ENCODE measurements at places on chromosomes 2 and 18.
A peak's percentile ranks its signal among the peaks of the same experiment; 100 is the strongest.

DNA sequence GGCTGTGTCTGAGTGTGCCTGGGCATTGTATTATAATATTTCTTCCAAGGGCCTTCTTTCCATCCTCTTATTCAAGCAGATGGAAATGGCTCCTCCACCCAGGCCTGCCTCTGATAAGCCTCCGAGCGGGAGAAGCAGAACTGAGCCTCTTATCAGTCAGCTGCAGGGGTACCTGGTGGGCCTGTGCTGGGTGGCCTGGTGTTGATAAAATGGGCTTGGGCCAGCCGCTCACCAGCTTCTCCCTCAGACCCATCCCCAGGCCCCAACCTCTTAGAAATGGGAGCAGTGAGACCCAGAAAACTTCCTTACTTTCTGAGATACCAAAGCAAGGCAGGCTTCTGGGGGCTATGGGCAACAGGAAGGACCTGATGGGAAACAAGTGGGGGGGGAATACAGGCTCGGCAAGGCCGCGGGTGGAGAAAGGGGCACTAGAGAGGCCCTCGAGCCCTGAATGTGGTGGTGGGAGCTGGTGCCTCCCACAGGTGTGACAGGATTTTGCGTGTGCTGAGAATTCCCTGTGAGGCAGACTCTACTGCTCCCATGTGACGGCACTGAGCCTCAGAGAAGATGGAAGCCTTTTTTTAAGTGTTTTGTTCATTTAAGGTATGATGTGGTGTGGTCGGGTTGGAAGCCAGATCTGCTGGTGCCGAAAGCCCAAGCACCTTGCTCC, 18.3 kb downstream of the GYPC start:
- DNase-seq = no peak

GRCh38 chr2:207394812-207395534, 134.8 kb upstream of the CREB1 start:
- peak; percentile 100 for DNase-seq

- no peak for DNase-seq
These were observed 252.1 kb downstream of the LDLRAD4 start for GRCh38 chr18:13470516-13471197.

GRCh38 chr2:224670203-224670602, 46.0 kb downstream of the CCDC195 start:
- no peak for DNase-seq

GRCh38 chr2:85273738-85274731, 53.8 kb downstream of the TGOLN2 start:
- DNase-seq = no peak

DNA sequence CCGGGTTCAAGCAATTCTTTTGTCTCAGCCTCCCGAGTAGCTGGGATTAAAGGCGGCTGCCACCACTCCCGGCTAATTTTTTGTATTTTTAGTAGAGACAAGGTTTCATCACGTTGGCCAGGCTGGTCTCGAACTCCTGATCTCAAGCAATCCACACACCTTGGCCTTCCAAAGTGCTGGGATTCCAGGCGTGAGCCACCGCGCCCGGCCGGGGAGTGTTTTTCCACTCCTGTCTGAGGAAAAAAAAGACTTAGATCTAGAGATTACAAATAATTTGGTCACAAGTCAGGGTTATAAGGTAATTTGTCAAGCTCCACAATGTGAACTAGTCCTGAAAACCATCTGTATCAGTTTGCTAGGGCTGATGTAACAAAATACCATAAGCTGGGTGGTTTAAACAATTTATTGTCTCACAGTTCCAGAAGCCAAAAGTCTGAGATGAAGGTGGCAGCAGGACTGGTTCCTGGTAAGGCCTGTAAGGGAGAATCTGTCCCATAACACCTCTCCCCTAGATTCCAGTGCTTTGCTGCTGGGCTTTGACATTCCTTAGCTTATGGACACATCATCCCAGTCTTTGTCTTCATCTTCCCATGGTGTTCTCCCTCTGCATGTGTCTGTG, 40.7 kb upstream of the SP3 start:
- no peak for DNase-seq

GRCh38 chr2:186918495-186918894, 69.5 kb upstream of the ZSWIM2 start:
- no peak for DNase-seq

DNA sequence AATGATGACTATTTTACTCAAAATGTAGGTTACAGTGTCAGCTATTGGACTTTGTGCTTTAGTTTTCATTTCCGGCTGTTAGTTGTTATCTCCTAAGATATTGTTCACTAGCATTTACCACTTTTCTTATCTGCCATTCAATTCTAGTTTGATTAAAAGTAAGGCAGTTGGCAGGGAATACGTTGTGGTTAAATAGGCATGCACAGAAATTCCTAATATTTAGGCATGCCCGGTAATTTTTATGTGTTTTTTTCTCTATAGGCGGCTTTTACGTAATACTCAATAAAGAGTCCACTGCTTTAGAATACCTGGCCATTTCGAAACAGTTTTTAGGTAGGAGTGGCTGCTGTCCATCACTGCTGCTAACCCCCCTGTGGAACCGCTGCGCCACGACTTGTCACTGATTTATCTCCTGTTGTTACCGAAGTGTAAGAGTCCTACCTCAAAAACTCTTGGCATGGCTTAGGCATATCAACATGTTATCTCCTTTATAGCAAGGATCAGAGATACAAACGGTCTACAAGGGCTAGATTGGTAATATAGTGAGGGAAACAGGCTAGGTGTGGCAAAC, 39.5 kb downstream of the BABAM2 start:
- no peak for DNase-seq

DNA sequence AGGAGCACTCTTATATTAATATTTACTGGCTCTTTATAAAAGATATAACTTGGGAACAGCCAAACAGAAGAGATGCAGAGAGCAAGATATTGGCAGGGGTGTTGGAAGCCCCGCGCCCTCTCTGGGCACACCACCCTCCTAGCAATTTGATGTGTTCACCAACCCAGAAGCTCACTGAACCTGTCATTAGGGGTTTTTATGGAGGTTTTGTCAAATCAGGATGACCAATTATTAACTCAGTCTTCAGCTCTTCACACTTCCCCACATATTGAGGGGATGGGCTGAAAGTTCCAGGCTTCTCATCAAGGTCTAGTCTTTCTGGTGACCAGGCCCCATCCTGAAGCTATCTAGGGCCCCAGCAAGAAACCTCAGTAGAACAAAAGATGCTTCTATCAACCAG, 10.9 kb upstream of the INO80D start:
- DNase-seq = no peak

- no peak for DNase-seq
These were observed 184.0 kb downstream of the KCNE4 start for GRCh38 chr2:223235986-223236385.

GRCh38 chr2:84251651-84252302, 207.3 kb downstream of the SUCLG1 start:
- no peak for DNase-seq

- DNase-seq = no peak
These were observed 147.4 kb upstream of the PGAP1 start for GRCh38 chr2:197073701-197074433.

DNA sequence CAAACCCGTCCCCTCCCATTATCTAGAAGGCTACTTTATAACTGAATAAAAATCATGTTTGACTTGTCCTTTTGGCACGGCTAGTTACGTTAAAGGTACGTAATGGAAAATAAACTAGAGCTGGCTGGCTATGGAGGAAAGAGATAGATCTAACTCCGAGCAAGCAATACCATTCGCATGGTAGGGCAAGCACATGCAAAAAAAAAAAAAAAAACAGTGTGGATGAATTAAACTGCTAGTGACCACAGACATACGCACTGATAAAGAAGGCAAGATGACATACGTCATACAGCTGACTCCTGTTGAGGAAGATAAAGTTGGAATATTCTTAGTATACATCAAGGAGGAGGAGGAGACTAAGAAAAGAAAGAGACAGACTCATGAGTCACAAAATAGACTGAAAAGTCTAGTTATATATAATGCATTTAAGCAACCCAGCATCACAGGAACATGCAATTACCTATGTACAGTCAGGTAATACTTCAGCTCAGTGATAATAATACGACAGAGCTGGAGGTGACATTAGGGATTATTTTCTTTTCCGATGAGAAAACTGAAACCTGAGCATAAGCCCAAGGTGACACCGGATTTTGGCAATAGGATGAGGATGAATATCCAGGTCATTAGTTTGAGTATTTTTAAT, 37.9 kb upstream of the NARS1 start:
- no peak for DNase-seq

GRCh38 chr2:52862801-52863200, 904.8 kb upstream of the CHAC2 start:
- DNase-seq = peak; percentile 76

- no peak for DNase-seq
These were observed 76.0 kb downstream of the RFTN2 start for GRCh38 chr2:197599285-197599965.

- DNase-seq = no peak
These were observed 197.5 kb upstream of the CHAC2 start for GRCh38 chr2:53569957-53570727.

DNA sequence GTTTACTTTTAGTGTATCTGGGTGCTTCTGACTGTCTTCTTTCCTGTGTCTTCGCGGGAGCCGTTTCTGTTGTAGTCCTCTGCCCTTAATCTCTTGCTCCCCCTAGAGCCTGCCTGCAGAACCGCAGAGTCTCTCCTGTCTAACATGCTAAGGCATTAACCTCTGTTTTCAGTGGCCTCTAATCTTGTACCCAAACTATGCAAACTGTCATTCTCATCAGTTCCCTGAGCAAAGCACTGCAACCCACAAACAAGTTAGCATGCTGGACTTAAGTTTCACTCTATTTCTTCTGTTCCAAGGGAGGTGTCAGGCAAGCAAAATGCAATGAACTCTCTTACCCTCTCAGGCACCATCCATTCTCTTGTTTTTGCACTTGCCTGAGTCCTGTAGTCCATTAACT, 138.4 kb downstream of the OTX1 start:
- DNase-seq = no peak

- no peak for DNase-seq
These were observed 1730.8 kb upstream of the CELF4 start for GRCh38 chr18:39296293-39296888.

GRCh38 chr2:67583185-67583584, 186.1 kb downstream of the ETAA1 start:
- no peak for DNase-seq

DNA sequence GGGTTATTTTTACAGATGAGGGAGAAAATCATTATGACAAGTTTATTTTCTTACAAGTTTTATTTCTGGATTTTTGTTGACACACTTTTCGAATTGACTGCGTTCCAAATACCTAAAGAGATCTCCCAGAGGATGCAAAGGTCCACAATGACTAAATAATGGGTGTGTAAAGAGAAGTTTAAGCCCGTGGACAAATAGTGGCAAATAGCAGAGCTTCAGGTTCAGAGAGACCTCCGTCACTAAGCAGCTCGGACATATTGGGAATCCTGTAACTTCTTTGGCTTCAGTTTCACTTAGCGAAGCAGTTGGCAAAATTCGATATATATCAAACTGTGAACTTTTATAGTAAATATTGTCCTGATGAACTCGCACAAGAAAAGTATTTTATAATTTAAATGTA, 270.5 kb upstream of the KCNJ3 start:
- no peak for DNase-seq

DNA sequence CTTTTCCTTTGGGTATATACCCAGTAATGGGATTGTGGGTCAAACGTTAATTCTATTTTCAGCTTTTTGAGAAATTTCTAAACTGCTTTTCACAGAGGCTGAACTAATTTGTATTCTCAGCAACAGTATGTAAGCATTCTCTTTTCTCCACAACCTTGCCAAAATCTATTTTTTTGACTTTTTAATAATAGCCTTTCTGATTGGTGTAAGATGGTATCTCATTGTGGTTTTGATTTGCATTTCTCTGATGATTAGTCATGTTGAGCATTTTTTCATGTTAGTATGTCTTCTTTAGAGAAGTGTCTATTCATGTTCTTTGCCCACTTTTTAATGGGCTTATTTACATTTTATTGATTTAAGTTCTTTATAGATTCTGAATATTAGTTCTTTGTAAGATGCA, 145.5 kb downstream of the TRABD2A start:
- no peak for DNase-seq

- no peak for DNase-seq
These were observed 63.9 kb downstream of the CCDC148 start for GRCh38 chr2:158392687-158393086.

DNA sequence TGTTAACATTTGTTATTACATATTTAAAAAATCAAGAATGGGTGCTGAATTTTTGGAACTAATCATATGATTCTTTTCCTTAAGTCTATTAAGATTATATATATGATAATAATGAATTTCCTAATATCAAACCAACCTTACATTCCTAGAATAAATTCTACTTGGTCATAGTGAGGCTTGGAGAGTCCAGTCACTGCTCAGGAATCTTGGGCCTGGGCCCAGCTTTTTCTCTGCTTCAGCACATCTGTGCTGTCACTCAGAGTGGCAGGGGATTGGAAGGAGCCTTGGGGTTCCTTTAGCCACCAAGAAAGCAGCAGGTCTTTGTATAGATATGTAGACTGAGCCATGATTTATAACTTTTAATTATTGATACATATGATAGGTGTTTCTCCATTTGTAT, 19.9 kb upstream of the ZAP70 start:
- DNase-seq = peak; percentile 39

DNA sequence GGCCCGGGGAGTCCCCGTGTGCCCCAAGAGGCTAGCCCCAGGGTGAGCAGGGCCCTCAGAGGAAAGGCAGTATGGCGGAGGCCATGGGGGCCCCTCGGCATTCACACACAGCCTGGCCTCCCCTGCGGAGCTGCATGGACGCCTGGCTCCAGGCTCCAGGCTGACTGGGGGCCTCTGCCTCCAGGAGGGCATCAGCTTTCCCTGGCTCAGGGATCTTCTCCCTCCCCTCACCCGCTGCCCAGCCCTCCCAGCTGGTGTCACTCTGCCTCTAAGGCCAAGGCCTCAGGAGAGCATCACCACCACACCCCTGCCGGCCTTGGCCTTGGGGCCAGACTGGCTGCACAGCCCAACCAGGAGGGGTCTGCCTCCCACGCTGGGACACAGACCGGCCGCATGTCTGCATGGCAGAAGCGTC, 16.9 kb upstream of the FAHD2A start:
- DNase-seq = no peak

DNA sequence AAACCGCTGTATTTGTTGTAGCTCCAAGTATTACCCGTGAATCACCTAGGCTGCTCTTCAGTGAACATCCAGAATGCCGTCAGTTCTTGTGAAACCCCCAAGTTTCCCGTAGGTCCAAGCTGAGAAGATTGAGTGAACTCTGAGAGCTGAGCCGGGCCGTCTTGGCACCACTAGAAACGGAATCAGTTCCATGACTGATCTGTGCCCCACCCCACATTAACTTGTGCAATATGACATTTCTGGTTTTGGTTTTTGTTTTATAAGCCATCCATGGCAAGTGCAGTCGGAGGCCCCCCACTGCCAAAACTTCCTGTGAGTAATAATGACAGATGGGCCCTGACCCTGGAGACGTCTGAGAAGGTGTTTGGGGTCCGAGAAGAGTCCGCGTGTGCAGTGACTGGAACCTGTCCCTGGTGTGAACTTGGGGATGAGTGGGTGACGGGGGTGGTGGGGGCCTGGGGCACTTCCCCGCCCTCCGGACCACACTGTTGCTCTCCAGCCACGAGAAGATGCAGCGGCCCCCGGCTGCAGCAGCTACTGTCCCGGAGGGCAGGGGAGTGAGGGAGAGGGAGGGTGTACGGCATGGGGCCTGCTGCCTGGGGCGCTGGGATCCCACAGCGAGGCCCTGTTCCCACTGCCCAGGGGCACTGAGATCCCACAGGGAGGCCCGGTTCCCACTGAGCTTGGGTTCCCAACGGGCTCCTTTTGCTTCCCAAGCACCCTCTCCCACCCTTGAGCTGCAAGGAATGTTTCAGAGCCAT, 26.5 kb downstream of the NFATC1 start:
- no peak for DNase-seq

- no peak for DNase-seq
These were observed 83.0 kb upstream of the RAB6C start for GRCh38 chr2:129896226-129897100.

GRCh38 chr2:36904636-36905035, 61.7 kb downstream of the STRN start:
- DNase-seq = no peak

Data from HS-5 (cell line).